HT1080 (cell line): ENCODE measurements at places on chromosomes 1 and 21.

DNA sequence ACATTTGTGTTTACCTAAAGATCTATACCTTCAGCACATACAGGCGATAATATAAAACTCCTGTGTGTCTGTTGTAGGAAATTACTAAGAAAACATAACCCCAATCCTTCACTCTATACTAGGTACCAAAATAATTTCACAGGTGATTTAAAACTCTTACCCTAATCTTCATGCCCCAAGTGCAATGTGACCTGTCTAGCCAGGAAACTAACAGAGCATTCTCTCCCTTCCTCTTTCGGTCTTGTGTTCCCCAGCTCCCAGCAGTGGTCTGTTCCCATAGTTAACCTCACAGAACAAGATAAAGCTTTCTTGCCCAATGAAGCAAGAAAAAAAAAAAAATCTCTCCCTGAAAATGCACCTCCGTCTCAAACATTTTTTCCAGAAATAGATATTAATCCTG is 493.5 kb downstream of the DPYD start:
- no peak for DNase-seq

DNA sequence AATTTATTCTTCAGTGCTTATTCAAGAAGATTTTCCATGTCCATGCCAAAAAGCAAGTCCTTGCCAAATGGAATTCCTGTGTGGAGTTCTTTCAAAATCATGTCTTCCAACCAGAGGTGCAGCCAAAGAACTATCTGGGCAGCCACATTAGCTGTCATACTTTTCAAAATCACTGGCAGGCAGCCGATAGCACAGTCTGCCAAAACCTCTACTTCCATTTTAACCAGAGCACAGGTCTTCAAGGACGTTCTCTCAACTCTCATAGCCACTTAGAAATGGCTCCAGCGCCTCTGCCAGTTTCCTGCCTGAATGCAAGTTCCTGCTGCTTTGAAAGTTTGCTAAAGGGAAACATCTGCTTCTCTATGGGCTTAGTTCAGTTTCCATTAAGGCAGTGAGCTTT is 975.7 kb upstream of the ADGRL4 start:
- DNase-seq, result peak; percentile 3

DNA sequence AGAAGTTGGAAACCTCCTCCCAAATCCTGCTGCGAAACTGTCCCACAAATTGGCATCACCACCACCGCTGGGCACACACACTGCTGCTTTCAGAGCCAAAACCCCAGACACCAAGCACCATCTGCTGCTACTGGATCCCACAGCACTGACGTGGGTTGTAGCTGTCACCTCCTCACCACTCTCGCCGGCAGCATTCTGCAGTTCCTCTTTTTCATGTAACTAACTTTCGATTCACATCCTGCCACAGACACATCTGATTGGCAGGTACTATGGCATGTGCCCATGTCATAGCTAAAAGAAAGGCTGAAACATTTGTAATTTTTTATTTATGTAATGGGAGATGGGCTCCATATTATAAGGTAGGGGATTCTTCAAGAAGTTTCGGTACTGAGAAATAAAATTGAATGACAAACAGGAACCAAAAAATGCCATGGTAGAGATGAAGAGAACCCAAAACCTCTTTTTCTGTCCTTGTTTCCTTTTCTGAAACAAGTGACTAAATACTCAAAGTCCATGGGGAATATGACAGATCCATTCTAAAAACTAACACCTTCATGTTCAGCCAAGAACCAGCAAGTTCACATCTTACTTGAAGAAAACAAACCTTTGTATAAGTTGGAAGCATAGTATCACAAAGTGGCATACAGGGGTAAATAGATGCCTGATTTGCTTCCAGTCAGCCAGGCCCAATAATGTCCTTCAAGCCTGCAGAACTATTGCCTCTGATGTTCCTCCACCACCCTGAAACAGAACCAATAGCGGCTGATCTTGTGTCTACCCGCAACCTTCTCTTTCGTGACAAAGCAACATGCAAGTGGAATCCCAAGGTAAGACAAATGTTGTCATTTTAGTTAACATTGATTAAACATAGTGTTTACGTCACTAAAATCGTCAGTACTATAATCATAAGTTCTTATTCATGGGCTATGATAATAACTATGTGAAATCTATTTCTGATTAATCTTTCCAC is 26.6 kb upstream of the RGS13 start:
- DNase-seq, result no peak

DNA sequence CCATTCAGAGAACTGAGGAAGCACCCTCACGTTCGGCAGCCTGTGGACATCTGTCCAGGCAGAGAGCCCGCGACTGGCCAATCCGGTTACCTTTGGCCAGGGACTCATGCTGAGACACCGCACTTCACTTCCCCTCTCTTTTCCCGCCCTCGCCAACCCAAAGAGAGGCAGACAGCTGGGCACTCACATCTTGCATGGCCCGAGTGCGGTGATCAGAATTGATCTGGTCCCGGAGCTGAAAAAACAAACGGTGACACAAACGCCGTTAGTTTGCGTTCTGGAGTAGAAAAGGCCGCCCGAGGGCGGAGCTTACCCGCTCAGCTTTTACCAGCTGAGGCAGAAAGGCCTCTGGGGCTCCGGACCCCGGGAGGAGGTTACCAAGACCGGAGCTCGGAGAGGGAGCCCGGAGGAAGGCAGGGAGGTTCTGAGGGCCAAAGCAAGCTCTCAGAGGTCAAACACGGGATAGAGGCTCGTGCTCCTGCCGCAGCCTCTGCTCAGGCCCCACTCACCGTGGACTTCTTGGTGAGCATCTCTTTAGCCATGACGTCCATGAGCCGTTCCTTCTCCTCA is 376 bp downstream of the SF3A3 start:
- DNase-seq, result peak; percentile 44

- DNase-seq, result no peak
Observed at GRCh38 chr1:84265867-84266266, 35.6 kb upstream of the SAMD13 start.

- no peak for DNase-seq
Observed at GRCh38 chr1:5221451-5221850, 567.0 kb downstream of the AJAP1 start.

- DNase-seq, result peak; percentile 54
Observed at GRCh38 chr1:15038232-15039016, 115.1 kb upstream of the TMEM51 start.

GRCh38 chr1:6502000-6502891 is 10.8 kb upstream of the PLEKHG5 start:
- no peak for DNase-seq

- DNase-seq, result no peak
Observed at GRCh38 chr1:18924221-18924691, 21.9 kb upstream of the ALDH4A1 start.

GRCh38 chr1:25647106-25647505 is 30.5 kb downstream of the MAN1C1 start:
- no peak for DNase-seq

DNA sequence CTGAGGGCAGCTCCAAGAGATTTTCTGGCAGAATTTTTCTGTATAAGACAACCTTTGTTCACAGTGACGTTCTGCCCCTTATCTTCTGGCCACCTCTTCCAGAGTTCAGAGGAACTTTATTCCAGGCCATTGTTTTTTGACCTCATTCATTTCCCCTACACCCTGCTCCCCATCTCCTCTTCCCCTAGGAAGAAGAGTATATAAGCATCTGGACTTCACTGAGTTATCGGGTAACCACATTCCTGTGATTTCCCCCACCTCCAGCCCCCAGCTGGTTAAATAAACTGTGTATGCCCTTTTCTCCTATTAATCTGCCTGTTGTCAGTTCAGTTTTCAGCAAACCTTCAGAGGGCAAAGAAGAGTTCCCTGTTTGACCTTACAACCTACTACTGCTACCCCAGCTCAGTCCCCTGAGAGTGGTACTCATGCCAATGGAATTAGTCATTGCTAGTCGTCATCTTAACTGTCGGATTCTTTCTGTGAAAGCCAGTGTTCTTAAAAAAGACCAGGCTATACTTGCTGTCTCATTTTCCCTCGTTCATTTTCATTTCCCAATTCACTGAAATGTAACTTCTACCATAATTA is 14.3 kb upstream of the ALG14 start:
- peak; percentile 90 for DNase-seq

- no peak for DNase-seq
Observed at GRCh38 chr1:56533621-56534020, 45.7 kb downstream of the PLPP3 start.

GRCh38 chr1:42191319-42191718 is 26.8 kb upstream of the GUCA2A start:
- DNase-seq, result no peak

GRCh38 chr1:207797229-207797973 is 45.5 kb downstream of the CD46 start:
- DNase-seq, result peak; percentile 88

DNA sequence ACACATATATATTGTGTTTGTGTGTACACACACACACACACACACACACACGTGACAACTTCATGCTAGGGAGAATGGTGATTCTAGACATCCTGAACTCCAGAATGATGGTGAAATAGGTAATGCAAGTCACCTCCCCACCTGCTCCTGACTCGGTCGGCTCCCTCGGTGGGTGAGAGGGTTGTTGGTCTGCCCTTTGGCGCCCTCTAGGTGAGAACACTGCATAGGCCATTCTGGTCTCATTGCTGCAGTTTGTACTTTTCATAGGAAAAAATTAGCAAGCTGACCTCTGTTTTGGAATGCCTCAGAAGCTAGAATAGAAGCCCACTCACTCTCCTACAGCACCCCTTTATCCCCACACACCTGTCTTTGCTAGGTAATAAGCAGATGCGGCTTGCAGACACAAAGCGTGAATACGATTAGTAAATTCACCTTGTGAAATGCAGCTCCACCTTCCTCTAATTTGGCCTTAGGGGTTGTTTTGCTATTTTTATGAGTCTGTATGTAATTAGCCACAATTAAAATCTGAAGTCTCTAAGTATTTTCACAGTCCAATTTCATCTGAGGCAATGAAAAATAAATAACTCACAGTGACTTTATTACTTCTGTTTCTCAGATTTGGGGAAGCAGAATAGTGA is 130.0 kb upstream of the KCNJ15 start:
- peak; percentile 42 for DNase-seq

DNA sequence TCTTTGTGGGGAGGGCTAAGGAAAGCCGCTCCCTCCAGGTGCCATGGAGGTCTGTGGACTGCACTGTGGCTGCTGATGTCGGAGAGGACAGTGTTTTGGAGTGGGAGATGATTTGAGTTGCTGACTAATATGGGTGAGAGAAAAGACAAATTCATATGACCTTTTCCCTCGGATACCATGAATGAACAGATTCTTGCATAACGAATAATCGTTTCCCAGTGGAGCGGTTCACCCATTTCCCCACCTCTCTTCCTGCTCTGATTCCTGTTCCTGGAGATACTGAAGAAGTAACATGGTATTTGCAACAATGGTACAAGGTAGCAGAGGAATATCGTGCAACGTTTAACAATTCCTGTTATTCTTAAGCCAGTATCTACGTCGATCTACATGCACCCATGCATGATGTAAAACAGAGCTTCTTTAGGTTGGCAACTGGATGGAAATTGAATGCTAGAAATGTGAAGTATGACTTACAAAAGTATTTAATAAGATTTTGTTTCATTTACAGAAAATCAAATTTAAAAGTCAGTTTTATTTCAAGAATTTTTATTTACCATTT is 227.1 kb downstream of the TOMM20 start:
- DNase-seq, result no peak

DNA sequence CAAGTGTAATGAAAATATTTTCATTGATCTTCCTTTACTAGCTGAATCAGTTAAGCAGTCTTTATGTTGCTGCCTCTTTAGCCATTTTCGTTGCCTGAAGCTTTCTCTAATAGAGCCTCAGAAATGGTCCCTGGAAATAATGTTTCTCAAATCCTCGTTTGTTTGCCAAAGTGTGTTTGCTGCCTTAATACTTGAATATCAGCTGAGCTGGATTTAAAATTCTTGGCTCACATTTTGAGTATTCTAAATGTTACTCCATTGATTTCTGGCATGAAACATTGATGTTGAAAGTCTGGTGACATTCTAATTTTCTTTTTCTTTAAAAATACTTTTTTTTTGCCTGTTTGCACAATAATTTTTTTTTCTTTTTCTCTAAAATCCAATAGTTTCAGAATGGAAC is 84.6 kb upstream of the SERBP1 start:
- no peak for DNase-seq

DNA sequence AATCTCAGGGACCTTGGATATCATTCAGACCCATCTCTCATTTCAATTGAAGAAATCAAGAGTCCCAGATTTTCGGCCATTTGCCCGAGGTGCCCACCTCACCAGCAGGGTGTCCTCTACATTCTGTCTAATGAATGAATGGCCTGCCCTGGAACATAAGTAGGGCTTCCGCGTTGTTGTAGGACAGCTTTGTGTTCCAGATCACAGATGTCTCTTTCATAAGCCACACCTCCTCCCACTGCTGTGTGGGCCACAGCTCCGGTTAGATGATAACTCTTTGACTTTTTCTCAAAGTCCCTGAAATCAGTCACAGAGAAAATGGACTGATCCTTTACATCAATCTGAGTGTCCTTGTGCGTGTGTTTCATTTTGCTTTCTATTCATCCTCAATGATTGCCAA is 144.4 kb downstream of the RGS7 start:
- DNase-seq, result no peak

DNA sequence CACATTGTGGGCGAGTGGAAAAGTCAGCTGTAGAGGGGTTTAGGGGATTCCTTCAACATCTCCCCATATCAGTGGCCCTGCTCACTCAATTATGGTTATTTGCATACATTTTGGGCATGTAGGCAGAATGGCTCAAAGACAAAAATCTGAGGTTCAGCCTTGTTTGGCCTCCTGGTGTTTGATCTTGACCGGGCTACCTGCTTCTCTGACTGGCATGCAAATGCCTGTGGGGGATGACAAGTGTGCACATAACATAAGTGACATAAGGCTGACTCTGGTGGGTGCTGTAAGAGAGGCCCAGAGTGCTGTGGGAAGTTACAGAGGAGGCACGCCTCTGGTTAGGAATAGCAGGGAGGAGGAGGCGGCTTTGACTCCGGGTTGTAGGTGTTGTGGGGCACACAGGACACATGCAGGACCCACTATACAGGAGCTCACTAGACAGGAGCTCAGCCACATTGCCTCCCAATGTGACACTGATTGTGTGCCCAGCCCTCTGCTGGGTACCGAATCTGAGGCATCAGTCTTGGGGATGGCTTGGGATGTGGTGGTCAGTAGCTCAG is 29.4 kb upstream of the IL19 start:
- DNase-seq, result no peak

GRCh38 chr1:33007190-33008050 is 29.3 kb downstream of the AK2 start:
- peak; percentile 94 for DNase-seq

GRCh38 chr1:183580281-183580682 is 10.0 kb downstream of the NCF2 start:
- DNase-seq, result peak; percentile 34

GRCh38 chr1:58089898-58090534 is 456.5 kb downstream of the OMA1 start:
- DNase-seq, result no peak

GRCh38 chr1:191519519-191519918 is 638.7 kb upstream of the RGS18 start:
- no peak for DNase-seq
